ENCODE measurements at places on chromosomes 6 and 20.

- DNase-seq = no peak
Observed at GRCh38 chr6:147689398-147689797, 180.9 kb downstream of the SAMD5 start.

- no peak for DNase-seq
Observed at GRCh38 chr20:46698788-46699187, 9.5 kb upstream of the TP53RK start.

- DNase-seq = no peak
Observed at GRCh38 chr6:18445228-18445627, 58.1 kb downstream of the RNF144B start.

DNA sequence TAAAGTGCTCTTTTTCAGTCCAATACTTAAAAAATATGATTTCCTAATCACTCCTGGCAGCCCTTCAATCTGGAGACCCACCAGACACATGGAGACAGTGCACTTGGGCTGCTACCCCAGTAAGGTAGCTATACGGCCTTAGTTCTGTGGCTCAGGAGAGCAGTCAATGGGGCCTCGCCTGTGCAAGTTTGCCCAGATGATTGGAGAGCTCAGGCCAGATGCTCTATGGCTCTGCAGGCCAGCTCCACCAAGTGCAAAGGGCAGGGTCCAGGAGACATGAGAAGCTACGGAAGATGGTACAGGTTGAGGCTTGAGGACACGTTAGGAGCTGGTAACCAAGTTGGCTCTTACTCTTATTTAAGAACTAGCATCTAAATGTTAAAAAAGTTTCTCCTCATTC, 30.7 kb downstream of the STK38 start:
- DNase-seq = no peak

DNA sequence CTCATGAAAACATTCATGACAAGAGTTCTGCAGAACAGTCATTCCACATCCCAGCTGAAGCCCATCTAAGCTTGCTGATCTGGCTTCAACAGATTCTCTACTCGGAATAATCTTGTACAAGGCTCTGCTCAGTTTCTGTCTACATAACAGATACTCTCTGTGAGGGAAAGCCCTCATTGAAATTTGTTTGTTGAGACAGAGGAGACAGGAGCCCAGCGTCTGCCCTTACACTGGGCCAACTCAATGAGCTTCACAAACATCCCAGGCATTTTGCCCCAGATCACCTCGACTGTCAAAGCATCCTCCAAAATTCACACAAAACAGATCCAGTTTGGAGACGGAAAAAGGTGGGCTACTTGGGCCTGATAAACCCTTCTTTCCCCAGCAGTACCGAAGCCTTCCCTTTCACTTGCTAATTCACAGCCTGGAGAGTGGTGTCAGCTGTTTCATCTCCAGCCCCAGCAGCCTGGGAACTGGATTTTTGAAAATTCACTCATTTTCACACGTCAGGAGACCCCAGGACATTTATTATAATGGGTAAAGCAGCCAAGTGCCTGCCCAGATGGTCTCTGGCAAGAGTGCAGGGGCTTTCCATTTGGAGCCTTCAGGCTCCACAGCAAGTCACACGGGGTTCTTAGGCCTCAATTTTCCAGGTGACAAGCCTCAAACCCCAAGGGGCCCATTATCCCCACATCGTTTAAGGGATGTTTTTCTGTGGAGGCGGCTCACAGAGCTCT, 7.3 kb downstream of the CCDC167 start:
- no peak for DNase-seq

DNA sequence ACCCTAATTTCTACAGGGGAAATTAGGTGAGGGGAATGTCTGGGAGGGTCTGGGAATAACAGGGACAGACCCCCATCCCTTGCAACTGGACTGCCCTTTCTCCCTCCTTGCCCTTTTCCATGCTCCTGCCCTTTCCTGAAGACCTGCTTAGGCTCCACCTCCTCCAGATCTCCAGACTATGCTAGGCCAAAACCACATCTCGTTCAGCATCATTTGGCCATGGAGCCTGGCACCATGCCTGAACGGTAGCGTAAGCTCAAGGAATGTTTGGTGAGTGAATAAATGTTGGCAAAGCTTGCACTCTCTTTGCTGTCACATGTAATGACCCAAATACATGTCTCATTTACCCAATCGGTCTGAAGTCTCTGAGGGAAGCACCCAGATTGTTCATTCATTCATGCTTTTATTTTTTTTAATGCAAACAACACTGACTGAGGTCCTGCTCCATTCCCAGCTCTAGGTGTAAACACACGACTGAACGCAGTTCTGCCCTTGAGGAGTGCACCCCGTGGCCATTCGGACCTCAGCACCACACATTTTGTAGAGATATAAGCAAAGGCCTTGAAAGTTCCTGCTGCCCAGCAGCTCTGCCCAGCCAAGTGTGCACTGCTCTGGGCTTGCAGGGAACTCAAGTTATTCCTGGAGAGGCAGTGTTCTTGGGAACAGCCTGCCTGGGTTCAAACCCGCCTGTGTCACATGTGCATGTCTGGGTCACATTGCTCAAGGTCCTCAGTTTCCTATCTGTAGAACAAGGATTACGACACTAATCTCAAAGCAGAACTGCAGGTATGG, 1.1 kb upstream of the GRM4 start:
- no peak for DNase-seq

- DNase-seq = no peak
Observed at GRCh38 chr6:19921786-19922185, 84.6 kb downstream of the ID4 start.

DNA sequence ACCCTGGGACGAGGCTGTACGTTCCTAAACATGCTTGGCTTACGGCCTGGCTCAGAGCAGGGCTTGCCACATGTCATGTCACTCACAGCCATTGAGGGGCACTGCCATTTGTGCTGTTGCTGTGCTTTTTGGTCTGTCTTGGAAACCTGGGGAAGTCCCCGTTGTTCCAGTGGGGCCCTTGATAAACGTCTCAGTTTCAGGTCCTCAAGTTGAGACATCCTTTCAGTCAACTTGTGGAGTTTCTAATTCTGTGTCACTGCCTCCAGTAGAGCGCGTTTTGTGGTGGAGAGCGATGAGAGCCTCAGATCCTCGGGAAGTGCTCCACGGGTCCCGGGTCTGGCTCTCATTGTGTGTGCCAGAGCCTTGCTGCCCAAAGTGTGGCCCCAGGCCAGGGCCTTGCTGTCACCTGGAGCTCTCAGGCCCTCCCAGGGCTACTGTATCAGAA, 43.0 kb upstream of the CCR6 start:
- no peak for DNase-seq

DNA sequence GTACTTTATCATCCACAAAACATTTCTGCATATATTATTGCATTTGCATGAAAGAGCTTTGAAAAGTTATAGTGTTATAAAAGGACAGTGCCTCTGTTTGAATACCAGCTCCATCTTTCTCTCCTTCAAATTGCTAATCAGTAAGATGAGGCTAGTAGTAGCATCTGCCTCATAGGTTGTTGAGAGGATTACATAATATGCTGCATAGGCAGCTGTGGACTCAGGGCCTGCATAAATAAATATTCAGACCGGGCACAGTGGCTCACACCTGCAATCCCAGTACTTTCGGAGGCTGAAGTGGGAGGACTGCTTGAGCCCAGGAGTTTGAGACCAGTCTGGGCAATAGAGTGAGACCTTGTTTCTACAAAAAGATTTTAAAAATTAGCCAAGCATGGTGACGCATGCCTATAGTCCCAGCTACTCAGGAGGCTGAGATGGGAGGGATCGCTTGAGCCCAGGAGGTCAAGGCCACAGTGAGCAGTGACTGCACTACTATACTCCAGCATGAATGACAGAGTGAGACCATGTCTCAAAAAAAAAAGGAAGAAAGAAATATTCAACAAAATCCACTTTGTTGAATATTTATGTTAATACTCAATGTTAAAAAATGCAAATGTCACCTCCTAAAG, 18.3 kb upstream of the SEC63 start:
- DNase-seq = no peak

DNA sequence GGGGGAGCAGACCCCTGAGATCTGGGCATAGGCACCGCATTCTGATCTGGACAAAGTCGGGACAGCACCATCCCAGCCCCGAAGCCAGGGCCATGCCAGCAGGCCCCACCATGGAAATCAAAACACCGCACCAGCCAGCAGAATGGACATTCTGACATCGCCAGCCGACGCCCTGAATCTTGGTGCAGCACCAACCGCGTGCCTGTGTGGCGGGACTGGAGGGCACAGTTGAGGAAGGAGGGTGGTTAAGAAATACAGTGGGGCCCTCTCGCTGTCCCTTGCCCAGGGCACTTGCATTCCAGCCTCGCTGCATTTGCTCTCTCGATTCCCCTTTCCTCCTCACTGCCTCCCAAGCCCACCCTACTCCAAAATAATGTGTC, 2.0 kb downstream of the NNAT start:
- no peak for DNase-seq

DNA sequence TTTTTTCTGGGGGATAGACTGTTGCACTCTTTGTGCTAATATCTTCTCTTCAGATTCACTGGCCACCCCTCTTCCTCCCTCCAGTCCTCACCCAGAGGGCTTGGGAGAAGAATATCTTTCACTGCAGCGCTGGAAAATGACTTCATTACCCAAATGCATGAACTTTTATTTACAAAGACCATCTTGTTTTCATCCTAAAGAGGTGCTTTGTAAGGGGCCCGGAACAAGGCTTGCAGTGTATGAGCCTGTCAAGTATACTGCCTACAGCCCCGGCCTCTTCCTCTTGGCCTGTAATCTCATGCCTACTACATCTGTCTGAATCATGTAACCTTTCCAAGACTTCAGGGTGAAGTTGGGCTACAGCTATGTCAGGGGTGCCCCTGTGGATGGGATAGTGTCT, 554 bp upstream of the LAMA4 start:
- DNase-seq = no peak

DNA sequence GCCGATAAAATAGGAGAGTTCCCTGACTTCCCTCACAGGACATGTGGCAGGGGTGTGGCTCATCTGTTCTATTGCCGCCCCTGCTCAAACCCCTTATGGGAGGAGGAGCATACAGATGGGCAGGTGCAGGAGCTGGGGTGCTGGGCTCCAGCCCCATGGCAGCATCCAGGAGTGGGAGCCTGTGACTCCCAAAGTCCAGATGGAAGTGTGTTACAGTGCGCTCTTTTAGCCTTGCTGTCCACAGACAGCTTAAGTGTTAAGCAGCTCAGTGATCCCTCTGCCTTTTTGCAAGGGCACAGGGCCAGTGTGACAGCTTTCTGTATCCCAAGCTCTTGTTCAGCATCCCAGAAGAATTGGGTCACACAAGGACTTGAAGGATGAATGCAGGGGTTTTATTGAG, 212.3 kb upstream of the MYLIP start:
- DNase-seq = no peak
